Stimulated activated CD4-positive, alpha-beta T cell treated with anti-CD3 and anti-CD28 coated beads, Interleukin-1b, Interleukin-23, amount 100 ng/mL, for 1 hour (primary cell): ENCODE measurements at places on chromosomes 2 and 18.

- no peak for DNase-seq
These were observed 169.0 kb downstream of the PRPF40A start for GRCh38 chr2:152548111-152548875.

- no peak for DNase-seq
These were observed 57.3 kb downstream of the KLF7 start for GRCh38 chr2:207108440-207108839.

GRCh38 chr2:84865181-84865783 is 15.6 kb downstream of the TRABD2A start:
- DNase-seq: no peak

DNA sequence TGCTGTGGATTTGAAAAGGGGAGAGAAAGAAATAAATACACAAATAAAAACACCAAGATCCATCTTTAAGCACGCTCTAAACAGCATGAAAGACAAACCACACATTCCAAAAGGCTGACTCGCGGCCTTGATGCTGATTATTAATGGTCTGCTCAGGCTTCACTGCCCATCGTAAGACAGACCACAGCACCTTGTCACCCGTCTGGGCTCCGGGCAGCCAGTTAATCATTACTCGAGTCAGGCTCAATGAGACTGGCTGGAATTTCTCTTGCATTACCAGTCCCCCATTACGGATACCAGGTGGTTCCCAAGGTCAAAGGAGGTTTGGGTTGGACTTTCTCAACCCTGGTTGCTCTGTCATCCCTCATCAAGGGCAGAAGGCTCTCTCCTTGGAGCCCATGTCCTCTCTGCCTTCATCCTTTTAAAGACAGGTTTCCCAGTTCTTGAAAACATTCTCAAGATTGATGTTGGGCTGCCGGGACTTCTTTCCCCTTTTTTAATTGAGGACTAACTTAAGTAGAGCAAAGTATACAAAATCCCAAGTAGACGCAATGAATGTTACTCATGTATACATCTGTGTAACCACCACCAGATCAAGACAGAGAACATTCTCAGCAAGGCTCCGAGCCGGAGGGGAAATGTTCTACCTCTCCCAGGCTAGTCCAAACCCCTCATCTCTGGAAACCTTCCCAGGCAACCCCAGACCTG is 8.1 kb downstream of the SMAD7 start:
- DNase-seq: no peak

GRCh38 chr2:28286678-28287077 is 106.0 kb upstream of the FOSL2 start:
- DNase-seq: no peak

DNA sequence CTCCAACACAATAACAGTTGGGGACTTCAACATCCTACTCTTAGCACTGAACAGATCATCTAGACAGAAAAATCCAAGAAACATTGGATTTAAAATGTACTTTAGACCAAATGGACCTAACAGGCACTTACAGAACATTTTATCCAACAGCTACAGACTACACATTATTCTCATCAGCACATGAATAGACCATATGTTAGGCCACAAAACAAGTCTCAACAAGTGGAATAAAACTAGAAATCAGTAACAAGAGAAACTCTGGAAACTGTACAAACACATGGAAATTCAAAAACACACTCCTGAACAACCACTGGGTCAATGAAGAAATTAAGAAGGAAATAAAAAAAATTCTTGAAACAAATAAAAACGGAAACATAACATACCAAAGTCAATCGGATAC is 117.5 kb downstream of the ACVR1 start:
- no peak for DNase-seq

DNA sequence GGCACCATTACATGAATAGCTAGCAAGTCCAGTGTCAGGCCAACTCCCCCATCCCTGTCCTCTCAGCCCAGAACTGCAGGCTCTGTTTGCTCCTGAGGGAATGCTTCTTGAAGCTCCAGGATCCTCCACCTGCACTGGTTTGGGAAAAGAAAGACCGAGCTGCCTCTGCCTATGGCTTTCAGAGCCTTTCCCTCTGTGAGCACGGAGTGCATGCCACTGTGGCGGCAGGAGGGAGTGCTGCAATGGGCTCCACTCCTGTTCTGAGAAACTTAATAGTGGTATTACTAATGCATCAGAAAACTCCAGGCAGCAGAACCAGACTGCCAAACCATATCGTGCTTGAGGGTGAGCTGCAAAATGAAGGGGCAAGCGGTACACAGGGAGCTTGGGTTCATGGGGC is 271.8 kb downstream of the SRBD1 start:
- no peak for DNase-seq

DNA sequence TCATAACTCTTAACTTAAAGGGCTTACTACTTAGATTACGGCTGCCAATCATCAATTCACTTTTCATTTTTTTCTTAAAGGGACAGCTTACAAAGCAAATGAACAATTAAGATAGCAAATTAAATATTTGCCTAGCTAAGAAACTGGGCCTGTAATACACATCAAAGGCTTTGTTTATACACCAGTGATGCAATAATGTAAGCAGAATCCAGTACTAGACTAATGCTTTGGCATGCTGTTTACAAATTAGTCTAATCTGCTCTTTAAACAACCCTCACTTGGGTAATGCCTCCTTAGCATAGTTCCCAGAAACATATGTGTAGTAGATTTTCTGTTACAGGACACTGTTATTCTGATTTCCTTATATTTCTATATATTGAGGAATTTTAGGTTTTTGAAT is 105.8 kb downstream of the ARHGAP28 start:
- no peak for DNase-seq

GRCh38 chr18:22349317-22349898 is 68.3 kb downstream of the CTAGE1 start:
- DNase-seq: no peak

DNA sequence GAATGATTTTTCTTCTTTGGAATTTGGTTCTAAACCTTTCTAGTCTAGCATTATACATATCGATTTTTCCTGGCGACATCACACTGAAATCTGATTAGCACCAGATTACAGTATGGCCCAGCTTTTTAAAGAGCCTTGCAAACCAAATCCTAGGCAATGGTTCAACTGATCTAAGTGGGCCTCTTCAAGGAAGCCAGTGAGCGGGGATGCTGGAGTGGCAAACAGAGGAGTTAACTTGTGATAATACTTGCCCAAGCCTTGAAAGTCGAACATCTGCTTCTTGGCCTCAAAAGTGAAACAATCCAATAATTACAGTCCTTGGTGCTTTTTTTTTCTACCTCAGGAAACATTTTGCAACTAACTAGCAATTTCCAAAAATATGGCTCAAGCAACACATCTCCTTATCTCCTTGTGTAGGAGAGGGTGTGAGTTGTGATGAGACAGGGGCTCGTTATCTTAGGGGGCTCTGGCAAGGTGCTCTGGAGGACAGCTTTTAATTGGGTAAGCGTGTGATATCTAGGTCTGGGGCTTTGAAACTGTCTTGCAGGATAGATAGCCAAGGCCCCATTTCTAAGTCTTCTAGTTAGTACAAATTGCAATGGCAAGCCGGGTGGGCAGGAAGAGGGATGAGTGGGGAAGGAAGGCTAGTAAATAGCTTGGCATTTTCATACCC is 240.2 kb upstream of the CCDC68 start:
- no peak for DNase-seq

DNA sequence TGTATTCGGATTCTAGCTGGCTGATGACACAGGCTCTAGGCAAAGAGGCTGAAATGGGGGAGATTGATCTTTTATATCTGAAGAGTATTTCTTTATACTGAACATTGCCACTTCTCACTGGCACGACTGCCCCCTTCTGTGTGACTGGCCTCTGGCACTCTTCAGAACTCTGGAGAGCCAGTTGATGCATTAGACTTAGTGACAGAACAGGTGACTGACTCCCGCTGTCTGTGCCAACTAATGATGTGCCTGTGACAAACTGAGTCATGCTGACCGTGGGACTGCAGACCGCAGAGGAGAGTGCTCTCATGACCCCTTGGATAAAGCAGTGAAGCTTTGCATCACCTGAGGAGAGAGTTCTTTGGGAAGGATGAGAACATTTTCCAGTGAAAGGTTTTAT is 14.4 kb downstream of the MGAT5 start:
- no peak for DNase-seq

DNA sequence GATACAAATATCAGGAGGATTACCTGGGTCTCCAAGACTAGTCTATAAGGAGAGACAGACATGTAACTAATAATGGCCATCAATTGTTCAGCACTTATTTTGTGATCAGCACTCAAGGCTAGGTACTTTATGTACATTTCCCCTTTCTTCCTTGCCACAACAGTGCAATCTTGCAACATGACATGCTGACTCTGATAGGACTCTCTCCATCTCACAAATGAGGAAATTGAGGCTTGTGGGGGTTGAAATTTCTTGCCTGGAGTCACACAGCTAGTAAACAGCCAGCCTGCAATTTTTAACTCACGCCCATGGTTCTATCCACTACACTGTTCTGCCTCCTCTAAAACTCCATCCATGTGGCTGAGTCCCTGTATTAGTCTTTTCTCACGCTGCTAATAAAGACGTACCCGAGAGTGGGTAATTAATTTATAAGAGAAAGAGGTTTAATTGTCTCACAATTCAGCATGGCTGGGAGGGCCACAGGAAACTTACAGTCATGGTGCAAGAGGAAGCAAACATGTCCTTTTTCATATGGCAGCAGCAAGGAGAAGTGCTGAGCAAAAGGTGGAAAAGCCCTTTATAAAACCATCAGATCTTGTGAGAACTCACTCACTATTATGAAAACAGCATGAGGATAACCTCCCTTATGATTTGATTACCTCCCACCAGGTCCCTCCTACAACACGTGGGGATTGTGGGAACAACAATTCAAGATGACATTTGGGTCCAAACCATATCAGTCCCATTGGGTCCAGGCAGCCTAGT is 302.4 kb downstream of the PLCL1 start:
- no peak for DNase-seq

- no peak for DNase-seq
These were observed 32.6 kb downstream of the FBXO15 start for GRCh38 chr18:74115046-74115445.

DNA sequence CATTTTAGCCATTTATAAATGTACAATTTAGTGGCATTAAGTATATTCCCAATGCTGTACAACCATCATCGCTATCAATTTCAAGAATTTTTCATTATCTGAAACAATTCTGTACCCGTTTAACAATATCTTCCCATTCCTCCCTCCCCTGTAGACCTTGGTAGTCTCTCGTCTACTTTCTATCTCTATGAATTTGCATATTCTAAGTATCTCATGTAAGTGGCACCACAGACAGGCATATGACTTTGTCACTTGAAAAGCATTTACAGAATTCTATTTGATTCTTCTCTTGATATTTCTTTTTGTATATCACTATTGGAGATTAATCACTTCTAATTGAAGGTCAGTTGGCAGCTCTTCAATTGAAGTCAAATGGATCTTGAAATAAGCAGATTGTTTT is 48.0 kb downstream of the CCDC138 start:
- no peak for DNase-seq

DNA sequence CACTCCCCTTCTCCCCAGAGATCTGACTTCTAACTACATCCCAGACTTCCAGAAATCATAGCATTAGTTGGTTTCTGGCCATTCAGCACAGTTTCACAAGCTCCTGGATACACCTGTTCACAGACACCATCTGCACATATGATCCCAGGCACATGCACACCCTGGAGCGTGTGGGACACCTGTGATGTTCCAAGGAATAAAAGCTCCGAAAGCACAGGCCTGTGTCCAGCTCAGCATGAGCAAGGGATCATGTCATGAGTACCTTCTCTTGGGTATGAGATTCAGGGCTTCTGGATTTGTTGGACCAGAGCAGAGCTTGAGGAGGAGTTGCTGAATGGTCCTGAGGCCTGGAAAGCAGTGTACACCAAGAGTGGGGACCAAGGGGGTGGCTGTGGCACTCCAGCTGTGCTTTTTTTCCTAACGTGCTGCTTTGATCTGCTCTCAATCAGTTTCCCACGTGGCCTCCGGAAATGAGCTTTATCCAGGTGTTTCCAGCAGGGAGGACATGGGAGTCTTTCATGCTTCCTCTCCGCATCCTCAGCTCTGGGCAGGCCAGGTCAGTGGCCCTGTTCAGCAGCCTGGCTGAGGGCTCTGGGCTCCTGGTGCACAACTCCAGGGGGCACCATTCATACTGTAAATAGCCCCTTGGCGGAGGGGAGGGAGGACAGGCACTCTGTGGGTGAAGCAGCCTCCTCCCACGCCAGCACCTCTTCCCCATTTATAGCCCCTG is 1.8 kb downstream of the DYSF start:
- no peak for DNase-seq

GRCh38 chr2:181573140-181573736 is 83.7 kb downstream of the CERKL start:
- no peak for DNase-seq

DNA sequence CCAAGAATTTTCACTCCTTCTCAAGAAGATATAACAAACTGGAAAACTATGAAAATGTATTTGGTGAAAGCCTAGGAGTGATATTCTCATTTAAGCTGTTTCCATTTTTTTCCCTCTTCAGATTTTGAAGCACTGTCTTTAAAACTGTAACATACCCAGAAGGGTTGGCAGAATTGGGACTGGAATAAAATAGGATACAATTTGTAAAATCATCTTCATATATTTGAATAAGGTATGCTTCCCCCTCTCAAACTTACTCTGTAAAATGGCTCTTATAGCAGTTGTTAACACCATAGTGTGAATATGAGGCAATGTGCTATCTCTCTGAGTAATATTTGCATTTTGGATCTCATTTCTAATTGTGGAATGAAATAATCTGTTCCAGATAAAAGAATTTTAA is 676.4 kb downstream of the ARHGAP15 start:
- DNase-seq: no peak

- no peak for DNase-seq
These were observed 25.4 kb upstream of the SCN7A start for GRCh38 chr2:166519391-166519962.

- no peak for DNase-seq
These were observed 433.0 kb upstream of the REG3G start for GRCh38 chr2:78592491-78592890.

DNA sequence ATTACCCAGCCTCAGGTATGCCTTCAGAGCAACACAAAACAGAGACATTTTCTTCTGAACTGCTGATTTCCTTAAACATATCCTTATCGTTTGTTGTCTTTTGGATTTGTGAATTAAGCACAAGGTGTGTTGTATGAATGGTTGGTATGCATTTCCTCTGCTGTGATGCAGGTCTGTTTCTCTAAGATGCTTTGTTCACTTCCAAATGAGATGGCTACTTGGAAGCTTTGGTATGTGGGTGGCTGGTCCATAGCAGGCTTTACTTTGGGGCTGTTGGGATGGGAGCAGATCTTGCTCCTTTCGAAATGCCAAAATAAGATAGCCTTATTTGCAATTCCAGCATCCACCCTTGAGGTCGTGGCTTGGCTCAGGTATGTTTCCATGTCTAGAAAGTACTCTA is 257.2 kb downstream of the INSIG2 start:
- no peak for DNase-seq
